Stomach (tissue), 19 donors: ENCODE measurements at places on chromosomes 16 and 17. TPM values are rescaled to one million over a fixed set of nuclear protein-coding genes. Genes with fewer than 3 reads are reported as not detected.

HSPB9 gene
- not detected for total RNA-seq

DNA sequence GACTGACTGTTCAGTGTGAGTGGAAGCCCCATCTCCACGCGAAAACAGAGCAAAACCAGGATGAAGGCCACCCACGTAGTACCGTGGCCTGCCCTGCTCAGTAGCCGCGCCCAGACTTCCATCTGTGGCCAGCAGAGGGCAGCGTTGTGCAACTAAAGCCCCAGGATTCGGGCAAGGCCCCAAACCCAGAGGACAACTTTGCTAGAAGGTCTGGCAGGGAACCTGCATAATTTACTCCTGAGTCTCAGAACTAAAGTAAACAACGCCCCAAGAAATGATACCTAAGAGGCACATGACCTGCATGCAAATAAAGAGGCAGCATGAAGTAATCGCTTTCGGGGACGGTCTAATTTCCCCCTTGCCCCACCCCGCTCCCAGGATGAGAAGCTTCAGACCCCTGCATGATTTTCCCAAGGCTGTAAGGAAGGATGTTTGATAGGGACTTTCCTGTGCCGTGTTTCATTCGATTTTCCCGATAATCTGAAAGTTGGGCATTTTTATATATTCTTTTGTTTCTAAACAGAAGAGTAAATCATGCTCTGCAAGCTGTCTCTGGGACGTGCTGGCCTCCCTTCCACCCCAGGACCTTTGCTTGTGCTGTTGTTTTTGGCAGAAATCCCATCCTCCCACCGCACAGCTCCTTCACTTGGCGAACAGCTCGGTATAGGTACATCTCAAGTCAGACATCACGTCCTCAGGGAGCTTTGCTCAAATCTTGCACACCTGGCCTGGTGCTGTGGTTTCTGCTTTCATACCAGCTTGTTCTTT lies 18.6 kb downstream of the HSBP1 start:
- DNase-seq = peak; percentile 93

DNA sequence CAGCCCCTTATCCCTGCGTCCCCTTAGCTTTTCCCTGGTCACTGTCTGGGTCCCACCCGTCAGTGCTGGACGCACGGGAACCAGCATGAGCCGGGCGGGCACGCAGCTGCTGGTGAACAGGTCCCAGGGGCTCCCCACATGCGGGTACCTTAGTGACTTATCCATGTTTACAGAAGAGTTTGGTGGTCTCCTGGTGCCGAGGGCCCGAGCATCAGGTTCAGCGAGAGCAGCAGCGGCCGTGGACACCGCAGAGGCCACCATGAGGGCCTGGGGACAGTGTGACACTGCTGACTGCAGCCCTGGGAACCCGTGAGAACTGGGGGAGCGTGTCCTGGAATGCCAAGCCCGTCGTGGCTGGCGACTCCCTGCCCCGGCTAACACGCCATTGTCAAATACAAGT lies 6.5 kb downstream of the CD7 start:
- no peak for DNase-seq

RAB37 gene
- total RNA-seq = not detected

TMED6 gene
- 2.9 TPM for total RNA-seq

- peak; percentile 18 for DNase-seq
Observed at GRCh38 chr16:22235839-22236745, 30.0 kb downstream of the EEF2K start.

ADAD2 gene
- total RNA-seq = 0.18 TPM

RHBDL1 gene
- total RNA-seq = 1.3 TPM
